ENCODE measurements at places on chromosomes 2 and 18. TPM values are rescaled to one million over a fixed set of nuclear protein-coding genes. Genes with fewer than 3 reads are reported as not detected.

GRCh38 chr2:98334439-98335078, 11.7 kb upstream of the CNGA3 start:
- no peak for DNase-seq

GRCh38 chr2:227534714-227535113, 62.8 kb downstream of the AGFG1 start:
- DNase-seq, result no peak

GRCh38 chr2:138782383-138782782, 2.2 kb upstream of the NXPH2 start:
- no peak for DNase-seq

- no peak for DNase-seq
Measured at GRCh38 chr2:94955702-94956101, 69.8 kb upstream of the MAL start.

DNA sequence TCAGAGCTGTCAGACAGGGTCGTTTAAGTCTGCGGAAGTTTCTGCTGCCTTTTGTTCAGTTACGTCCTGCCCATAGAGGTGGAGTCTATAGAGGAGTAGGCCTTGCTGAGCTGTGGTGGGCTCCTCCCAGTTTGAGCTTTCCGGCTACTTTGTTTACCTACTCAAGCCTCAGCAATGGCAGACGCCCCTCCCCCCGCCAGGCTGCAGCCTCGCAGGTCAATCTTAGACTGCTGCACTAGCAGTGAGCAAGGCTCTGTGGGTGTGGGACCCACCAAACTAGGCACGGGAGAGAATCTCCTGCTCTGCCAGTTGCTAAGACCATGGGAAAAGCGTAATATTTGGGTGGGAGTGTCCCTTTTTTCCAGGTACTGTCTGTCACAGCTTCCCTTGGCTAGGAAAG, 86.5 kb downstream of the EFEMP1 start:
- DNase-seq, result no peak

GRCh38 chr2:173400760-173401159, 46.1 kb downstream of the CDCA7 start:
- DNase-seq, result no peak

DNA sequence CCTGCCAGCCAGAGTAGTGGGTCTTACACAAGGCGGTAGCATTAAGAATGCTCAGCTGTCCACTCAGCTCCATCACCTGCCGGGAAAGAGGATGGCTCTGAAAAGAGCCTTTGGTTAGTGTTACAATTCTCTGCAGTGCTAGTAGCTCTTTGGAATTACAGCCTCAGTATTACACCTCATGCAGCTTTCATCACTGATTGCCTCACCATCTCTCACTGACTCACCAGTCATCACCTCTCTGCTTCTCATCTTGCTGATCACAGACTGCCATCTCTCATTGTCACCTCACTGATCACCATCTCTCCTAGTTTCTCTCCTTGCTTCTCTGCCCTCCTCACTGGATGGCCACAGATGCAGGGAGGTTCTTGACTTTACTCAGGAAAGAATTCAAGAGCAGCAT, 573.5 kb upstream of the SETBP1 start:
- no peak for DNase-seq

DNA sequence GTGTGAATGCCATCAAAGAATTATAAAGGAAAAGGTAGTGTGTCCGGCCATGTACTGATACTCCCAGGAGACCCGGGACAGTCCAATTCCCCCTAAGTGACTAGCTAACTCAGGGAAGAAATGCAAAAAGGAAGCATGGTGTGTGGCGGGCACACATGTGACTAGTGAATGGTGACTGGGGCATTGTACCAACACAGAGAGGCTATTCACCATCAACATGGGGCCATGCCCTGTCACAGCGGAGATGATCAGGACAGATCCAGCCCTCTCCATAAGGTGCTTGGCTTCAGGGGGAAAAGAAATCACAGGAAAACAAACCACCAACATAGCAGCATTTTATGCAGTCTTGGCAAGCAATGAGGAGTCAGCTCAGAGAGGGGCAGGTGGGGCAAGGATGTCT, 34.3 kb downstream of the FAM168B start:
- DNase-seq, result no peak

DNA sequence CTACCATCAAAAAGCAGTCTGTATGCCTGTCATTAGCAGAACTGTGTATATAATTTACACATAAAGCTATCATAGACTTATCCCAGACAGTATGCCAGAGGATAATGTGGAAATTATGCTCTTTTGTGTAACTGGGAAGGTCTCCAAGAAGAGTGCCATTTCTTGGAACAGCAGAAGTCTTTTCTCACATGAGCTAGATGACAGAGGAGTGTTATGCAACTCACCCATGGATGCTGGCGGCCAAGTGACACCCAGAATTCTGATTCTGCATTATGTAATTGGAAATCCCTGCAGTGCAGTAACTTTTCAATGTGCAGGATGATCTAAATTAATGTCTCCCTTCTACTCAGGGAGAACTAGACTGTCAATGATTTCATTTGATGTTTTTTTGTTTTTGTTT, 160.0 kb downstream of the UBE2E3 start:
- DNase-seq, result peak; percentile 29

DNA sequence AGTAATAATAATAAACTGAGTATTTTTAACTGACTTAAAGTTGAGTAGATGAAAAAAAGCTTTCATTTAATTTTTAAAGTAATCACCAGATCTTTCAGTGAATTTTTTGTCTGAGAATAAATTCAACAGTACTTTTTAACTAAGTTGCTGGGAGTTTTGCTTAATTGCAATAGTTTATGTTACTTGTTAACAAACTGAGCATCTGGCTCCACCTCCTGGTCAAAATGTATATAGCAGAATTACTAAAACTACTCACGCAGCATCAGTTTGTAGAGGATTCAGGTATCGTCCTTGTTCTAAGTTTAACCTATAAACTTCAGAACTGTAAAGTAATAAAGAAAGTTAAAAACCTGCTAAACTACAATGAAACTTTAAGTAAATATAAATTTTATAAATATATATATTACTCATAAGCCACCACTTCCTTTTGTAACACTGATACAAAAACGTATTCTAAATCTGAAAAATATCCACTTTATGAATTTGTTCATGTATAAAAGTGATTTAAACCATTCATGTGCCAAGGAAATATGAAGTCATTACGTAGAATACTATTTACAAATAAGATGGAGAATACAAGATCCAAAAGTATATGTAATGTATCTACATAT, 21.3 kb downstream of the NOL10 start:
- no peak for DNase-seq

The NLRC4 gene
- total RNA-seq, result 0.82 TPM

The SPATA3 gene
- total RNA-seq, result not detected

The CD8A gene
- 1.5 TPM for total RNA-seq

The CHN1 gene
- 16.6 TPM for total RNA-seq

The DPP10 gene
- 0.27 TPM for total RNA-seq

All from left ventricle myocardium superior (tissue), 1 donor.